Left ventricle myocardium inferior (tissue), 1 donor: ENCODE measurements at places on chromosomes 13 and 19. TPM values are rescaled to one million over a fixed set of nuclear protein-coding genes. Genes with fewer than 3 reads are reported as not detected.

- no peak for DNase-seq
Observed at GRCh38 chr19:46411925-46412649, 1.3 kb downstream of the CCDC8 start.

Gene VAV1
- total RNA-seq, result 1.8 TPM

DNA sequence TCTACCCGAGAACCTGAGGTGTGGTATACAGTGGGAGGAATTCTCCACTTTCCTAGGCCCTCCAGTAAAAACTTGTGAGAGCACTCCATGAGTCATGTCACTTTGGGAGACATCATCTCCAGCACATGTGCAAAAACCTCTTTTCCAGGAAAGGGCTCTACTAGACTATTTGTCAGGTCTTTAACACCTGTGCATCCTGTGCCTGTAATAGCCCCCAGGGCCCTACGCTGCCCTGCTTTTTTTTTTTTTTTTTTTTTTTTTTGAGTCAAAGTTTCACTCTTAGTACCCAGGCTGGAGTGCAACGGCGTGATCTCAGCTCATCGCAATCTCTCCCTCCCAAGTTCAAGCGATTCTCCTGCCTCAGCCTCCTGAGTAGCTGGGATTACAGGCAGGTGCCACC lies 1.7 kb upstream of the ERVV-1 start:
- no peak for DNase-seq

Gene LIM2
- total RNA-seq, result not detected

GRCh38 chr13:37811441-37811840 lies 58.1 kb downstream of the TRPC4 start:
- DNase-seq, result no peak

GRCh38 chr13:62129000-62129551 lies 713.4 kb upstream of the PCDH20 start:
- no peak for DNase-seq

DNA sequence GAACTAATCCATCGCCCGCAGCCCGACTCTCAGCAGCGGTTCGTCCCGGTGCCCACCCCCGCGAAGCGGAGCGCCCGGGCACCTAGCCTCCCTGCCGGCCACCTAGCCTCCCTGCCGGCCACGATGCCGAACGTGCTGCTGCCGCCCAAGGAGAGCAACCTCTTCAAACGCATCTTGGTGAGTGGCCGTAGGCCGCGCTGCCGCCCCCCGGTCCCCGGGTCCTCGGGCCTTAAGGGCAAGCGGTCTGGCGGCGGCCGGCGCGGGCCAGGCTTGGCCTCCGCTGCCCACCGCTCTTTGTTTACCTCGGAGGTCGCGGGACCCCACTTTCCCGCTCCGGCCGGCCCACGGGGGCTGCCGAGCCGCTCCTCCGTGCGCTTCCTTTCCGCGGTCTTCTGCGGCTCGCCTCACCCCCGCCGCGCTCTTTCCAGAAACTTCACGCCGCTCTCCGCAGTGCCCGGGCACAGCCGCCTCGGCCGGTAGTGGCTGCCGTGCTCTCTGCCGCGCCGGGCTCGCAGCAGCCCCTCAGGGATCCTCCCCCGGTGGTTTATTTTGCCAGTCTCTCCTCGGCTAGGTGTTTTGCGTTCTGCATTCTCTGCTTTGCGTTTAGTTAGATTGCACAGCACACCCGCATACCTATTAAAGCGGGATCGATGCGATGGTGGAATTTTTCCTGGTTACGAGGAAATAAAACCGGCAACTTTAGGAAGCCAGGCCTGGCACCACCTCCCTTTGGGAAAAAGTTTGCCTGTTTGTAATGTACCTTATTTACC lies 524 bp downstream of the NAA16 start:
- DNase-seq, result peak; percentile 29

- no peak for DNase-seq
Observed at GRCh38 chr13:29801737-29802305, 48.6 kb downstream of the UBL3 start.

DNA sequence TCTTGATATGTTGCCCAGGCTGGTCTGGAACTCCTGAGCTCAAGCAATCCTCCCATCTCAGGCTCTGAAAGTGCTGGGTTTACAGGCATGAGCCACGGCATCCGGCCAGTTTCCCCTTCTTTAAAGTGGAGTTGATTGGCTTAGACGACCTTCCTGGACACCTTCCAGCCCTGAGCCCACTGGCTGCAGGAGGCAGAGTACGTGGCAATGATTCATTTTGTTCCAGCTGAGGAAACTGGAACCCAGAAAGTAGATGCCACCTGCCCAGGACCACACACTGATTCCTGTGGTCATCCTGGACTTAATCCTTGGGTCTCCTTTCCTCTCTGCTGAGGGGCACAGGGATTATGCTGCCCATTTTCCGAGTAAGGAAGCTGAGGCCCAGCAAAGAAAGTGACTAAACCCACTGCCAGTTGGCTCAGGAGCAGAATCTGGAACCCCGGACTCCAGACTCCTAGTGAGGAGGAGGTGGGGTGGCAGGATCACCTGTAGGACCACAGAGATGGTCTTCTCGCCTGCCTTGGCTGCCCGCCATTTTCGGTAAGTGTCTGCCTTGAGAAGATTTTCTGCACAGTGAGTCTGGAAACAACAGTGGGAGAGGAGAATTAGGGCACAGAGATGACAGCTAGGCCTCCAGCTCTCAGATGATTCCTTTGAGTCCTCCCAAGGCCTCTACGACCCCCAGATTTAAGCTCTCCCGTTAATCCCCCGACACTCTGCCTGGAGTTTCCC lies 737 bp downstream of the XRCC1 start:
- DNase-seq, result no peak

Gene IZUMO2
- total RNA-seq, result not detected

DNA sequence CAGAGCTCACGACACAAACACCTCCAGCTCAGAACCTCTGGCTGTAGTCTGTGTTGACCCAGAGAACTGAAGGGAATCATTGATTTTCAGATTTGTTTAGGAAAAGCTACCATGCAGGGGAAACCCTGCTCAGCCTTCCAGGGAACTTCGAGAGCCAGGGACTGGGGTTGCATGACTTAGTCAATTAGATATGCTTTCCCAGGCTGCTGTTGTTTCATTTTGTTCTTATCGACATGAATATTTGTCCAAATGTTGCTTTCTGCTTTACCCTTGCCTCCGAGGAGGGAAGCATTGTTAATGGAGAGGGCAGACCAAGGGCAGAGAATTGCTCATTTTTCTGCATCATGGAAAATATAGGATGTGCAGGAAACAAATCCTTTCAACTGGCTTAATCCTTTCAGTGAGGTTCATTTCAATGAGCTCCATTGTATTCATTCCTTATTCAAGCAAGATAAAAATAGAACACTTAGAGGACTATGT lies 82.5 kb downstream of the KLF5 start:
- no peak for DNase-seq

GRCh38 chr13:95479731-95480130 lies 72.8 kb upstream of the CLDN10 start:
- DNase-seq, result no peak
